Small intestine (tissue), 16 donors: ENCODE measurements at places on chromosomes 7 and 10. TPM values are rescaled to one million over a fixed set of nuclear protein-coding genes. Genes with fewer than 3 reads are reported as not detected.

The GPC2 gene
- 2.1 TPM for polyA plus RNA-seq

The NUPR2 gene
- polyA plus RNA-seq: not detected

The PLAC9 gene
- not detected for polyA plus RNA-seq

The TMEM229A gene
- polyA plus RNA-seq: 14.0 TPM

The ITGA8 gene
- polyA plus RNA-seq: not detected

The CLCN1 gene
- 0.19 TPM for polyA plus RNA-seq

DNA sequence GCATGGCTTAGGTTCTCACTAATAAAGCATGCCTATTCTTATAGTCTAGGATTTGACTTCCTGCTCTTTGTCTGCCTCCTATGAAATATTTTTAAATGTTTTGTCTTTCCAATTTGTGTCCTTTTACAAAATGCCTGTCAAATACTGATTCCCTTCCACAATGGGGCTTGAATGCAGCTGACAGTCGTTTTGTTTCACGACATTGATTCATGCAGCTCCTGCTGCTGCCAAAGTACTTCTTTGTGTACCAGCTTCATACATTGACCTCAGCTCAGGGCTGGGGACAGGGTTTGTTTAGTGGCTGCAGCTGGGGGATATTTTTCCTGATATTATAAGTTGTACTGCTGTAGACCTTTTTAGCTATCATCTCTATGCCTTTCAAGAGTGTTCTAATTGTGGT, 371.9 kb upstream of the CHRM2 start:
- H3K4me3 ChIP-seq: no peak overlapping the region
- H3K36me3 ChIP-seq: no peaks in the 10 kb centered on the region
- H3K4me1 ChIP-seq: no peaks in the 10 kb centered on the region
- no peak overlapping the region for H3K27ac ChIP-seq

- no peaks in the 10 kb centered on the region for H3K36me3 ChIP-seq
- peak; percentile 33 for DNase-seq
- no peak overlapping the region for H3K27ac ChIP-seq
These were observed 1.2 kb upstream of the TMEM178B start for GRCh38 chr7:141072548-141073172.

DNA sequence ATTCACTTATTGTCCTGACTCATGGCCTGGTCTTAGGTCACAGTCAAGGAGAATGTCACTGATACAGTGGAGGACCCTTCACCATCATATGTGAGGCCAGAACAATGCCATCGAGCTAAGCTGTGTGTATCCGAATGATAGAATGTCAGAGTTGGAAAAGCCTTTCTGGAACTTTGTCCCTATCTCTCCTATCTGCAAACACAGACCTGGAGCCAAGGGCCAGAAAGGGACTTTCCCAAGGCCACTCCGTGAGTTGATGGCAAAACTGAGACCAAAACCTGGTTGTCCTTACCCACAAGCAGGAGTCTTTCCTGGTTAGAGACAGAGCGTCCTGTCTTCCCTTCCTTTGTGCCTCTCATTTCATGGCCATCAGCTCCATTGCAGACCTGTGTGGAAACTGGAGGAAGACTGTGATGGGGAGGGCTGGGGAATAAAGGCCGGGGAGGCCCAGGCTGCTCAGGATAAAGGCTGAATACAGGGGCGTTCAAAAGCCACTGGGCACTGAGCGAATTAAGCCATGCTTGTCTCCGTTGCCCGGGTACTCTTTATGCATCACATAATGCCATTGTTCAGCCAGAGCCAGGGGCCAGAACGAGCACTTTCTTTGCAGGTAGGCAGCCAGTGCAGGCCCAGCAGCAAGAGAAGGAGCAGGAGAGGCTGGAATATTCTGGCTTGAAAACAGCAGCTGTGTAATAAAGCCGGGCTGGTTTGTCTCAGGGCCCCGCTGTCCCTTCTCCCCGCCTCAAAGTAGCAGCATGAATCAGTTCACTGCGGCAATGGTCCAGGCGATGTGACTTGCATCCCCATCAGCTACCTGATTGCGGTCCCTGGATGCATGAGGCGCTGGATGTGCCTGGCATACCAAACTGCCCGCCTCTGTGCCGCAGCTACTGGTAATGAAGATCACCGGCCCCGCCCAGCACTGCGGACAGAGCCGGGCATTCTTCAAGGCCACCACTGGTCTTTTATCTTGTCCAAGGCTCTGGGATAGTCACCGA, 143.0 kb downstream of the RPS24 start:
- H3K4me1 ChIP-seq: no peaks in the 10 kb centered on the region
- no peak for DNase-seq
- no peaks in the 10 kb centered on the region for H3K36me3 ChIP-seq

DNA sequence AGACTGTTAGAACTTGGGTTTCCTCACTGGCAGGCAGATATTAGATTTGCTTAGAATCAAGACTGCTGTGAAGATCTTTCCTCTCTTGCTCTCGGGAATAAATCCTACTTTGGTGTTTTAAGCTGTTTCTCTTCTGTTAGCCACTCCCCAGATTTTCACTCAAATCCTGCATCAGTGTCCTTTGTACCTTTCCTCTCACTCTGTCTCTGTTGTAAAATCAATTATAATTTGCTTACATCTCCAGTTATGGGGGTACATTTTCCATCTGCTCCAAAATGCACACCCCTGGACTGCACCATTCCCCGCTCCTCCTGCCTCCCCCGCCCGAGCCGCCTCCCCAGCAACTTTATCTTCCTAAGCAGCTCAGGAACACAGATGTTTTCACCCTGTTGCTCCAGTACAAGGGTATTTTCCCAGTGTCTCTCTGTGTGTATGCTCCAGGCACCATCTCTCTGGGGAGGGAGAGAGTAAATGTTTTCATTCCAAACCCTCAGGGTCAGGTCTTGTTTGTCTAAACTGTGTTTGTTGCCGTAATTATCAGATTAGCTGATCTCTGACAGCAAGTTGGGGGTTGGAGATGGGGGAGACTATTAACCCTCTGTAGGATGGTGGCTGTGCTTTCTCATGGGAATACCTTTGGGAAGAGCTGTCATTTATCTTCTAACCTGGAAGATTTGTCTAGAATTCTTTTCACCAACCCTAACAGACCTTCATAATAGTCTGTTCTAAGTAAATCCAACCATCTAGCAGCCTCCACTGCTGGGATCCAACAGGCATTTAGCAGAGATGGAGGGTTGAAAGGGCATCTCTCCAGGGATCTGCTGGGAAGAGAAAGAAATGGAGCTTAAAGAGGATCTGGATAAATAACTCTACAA, 20.4 kb upstream of the GOT1 start:
- no peak overlapping the region for H3K27ac ChIP-seq
- no peaks in the 10 kb centered on the region for H3K4me1 ChIP-seq
- no peaks in the 10 kb centered on the region for H3K36me3 ChIP-seq
- H3K27me3 ChIP-seq: peaks cover 44% of the 10 kb centered on the region

DNA sequence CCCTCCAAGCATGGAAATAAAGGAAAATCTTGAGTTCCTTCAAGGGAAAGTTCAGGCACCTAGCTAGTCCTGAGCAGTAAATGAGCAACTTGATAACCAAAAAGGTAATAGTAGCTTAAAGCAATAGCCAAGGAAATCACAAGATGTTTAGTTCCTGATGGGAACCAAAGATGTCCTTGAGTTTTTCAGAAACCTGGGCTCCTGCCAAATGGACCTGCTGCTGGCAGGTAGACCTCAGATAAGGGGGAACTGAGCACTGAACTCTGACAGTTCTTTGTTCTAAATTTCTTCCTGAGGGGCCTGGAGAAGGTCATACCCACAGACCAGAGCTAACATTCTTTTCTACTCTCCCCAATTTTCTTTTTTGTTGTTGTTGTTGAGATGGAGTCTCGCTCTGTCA, 48.5 kb downstream of the TMEM130 start:
- DNase-seq: no peak
- H3K27me3 ChIP-seq: no peaks in the 10 kb centered on the region
- H3K27ac ChIP-seq: no peak overlapping the region
- H3K36me3 ChIP-seq: no peaks in the 10 kb centered on the region
- H3K4me3 ChIP-seq: no peak overlapping the region
- H3K4me1 ChIP-seq: no peaks in the 10 kb centered on the region

GRCh38 chr10:50846753-50847152, 38.7 kb downstream of the A1CF start:
- H3K27ac ChIP-seq: no peak overlapping the region
- no peak for DNase-seq
- H3K4me3 ChIP-seq: no peak overlapping the region
- H3K4me1 ChIP-seq: no peaks in the 10 kb centered on the region
- no peaks in the 10 kb centered on the region for H3K36me3 ChIP-seq

DNA sequence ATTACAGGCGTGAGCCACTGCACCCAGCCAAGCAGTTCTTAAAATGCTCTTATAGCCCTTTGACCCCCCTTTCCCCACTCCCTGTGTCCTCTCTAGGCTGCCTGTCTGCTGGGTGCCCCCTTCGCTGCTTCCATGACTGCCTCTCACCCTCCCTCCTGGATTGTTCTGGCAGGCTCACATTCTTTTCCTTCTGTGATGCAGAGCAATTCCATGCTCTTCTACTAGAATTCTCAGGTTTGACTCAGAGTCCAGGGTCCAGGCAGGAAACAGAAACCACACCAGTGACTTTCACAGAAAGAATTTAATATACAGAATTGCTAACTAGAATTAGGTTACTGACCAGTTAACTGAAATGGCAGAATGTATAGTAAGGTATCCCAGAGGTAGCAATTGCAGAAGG, 244.8 kb downstream of the BAMBI start:
- H3K27ac ChIP-seq: no peak overlapping the region
- no peaks in the 10 kb centered on the region for H3K36me3 ChIP-seq
- no peaks in the 10 kb centered on the region for H3K27me3 ChIP-seq
- DNase-seq: no peak
- no peak overlapping the region for H3K4me3 ChIP-seq

- no peaks in the 10 kb centered on the region for H3K36me3 ChIP-seq
- no peaks in the 10 kb centered on the region for H3K4me1 ChIP-seq
- H3K27ac ChIP-seq: no peak overlapping the region
- DNase-seq: no peak
- no peaks in the 10 kb centered on the region for H3K27me3 ChIP-seq
These were observed 63.7 kb downstream of the ATE1 start for GRCh38 chr10:121864168-121864567.

GRCh38 chr10:76150139-76150875, 718.9 kb downstream of the LRMDA start:
- H3K27me3 ChIP-seq: no peaks in the 10 kb centered on the region
- no peak overlapping the region for H3K4me3 ChIP-seq
- H3K4me1 ChIP-seq: no peaks in the 10 kb centered on the region
- no peaks in the 10 kb centered on the region for H3K36me3 ChIP-seq

GRCh38 chr10:60910543-60910942, 33.4 kb downstream of the RHOBTB1 start:
- no peaks in the 10 kb centered on the region for H3K27me3 ChIP-seq
- H3K27ac ChIP-seq: no peak overlapping the region
- no peak for DNase-seq
- H3K4me3 ChIP-seq: no peak overlapping the region
- no peaks in the 10 kb centered on the region for H3K36me3 ChIP-seq
- no peaks in the 10 kb centered on the region for H3K4me1 ChIP-seq

DNA sequence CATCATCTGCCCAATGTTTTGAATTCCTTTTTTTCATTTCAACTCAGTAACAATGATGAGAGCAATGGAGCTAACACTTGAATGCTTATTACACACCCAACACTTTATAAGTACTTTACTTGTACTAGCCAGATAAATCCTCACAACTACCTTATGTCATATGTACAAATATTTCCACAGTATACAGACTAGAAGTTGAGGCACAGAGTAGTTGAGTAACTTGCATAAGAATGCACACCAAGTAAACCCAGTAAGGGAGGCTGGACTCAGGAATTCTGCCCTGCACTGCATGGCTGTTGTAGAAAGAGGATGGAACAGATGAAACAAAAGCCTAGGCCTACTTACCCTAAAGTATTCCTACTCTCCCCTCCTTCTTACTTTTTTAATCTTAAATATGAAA, 15.8 kb downstream of the DPY19L1 start:
- H3K27me3 ChIP-seq: no peaks in the 10 kb centered on the region
- H3K4me1 ChIP-seq: no peaks in the 10 kb centered on the region
- no peak overlapping the region for H3K27ac ChIP-seq
- H3K4me3 ChIP-seq: no peak overlapping the region
- DNase-seq: no peak
- H3K36me3 ChIP-seq: no peaks in the 10 kb centered on the region

DNA sequence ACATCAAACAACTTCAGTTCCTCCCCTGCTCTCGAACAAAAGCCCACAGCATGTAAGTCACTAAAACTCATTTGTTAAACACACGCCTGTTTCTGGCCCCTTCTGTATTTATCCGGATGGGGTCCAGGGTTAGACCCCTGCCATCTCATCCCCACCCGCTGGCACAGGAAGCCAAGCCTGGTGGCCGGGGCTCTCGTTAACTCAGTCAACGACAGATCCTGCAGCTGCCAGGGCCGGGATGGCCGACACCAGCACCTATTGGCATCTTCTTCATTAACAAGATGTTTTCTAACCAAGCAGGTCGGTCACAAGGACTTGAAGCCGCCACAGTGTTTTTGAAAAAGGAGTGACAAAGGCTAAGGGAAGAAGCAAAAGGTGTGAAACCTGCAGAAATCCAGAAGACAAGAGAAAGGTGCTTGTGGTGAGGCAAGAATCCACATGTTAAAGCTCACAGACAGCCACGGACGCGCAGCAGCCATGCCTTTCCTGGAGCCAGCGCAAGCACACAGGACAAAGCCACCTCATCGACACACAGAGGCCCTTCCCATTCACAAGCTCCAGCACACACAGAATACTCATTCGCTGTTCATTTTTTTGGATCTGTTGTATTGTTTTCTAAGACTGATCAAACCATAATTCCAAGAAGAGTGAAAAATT, 202.7 kb downstream of the DIP2C start:
- H3K27ac ChIP-seq: no peak overlapping the region
- DNase-seq: no peak
- H3K27me3 ChIP-seq: no peaks in the 10 kb centered on the region
- no peaks in the 10 kb centered on the region for H3K4me1 ChIP-seq

DNA sequence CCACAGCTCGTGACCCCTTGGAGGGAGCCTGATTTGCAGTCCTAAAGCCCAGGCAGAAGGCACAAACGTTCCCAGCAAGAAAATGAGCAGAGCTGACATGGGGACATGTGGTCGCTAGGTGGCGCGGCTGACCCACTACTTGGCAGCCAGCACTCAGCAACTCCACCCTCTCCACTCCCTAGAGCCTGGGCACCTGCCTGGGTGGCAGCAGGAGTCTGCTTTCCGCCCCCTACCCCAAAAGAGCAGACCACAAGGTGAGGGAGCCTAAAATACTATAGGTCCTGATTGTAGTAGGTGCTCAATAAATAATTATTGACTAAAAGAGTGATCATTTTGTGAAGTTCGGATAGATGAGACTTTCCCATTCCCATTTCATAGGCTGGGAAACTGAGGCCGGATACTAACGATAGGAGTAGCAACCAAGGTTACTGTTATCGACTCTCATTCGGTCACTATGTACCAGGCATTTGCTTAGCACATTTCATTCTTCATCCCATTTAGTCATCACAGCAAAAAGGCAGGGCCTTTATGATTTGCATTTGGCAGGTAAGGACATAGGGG, 57.4 kb downstream of the NEUROG3 start:
- DNase-seq: peak; percentile 76
- H3K27me3 ChIP-seq: no peaks in the 10 kb centered on the region
- H3K27ac ChIP-seq: no peak overlapping the region
- no peaks in the 10 kb centered on the region for H3K36me3 ChIP-seq
